ENCODE measurements at places on chromosomes 1 and 21.

- no peak for DNase-seq
Observed at GRCh38 chr1:222896630-222897526, 82.0 kb downstream of the DISP1 start.

GRCh38 chr1:227125929-227126545, 185.9 kb downstream of the COQ8A start:
- DNase-seq, result no peak

GRCh38 chr1:171769171-171769570, 12.3 kb upstream of the METTL13 start:
- no peak for DNase-seq

GRCh38 chr1:145720556-145720877, 1.2 kb downstream of the CD160 start:
- no peak for DNase-seq

- DNase-seq, result no peak
Observed at GRCh38 chr1:203150511-203151297, 23.2 kb downstream of the ADORA1 start.

DNA sequence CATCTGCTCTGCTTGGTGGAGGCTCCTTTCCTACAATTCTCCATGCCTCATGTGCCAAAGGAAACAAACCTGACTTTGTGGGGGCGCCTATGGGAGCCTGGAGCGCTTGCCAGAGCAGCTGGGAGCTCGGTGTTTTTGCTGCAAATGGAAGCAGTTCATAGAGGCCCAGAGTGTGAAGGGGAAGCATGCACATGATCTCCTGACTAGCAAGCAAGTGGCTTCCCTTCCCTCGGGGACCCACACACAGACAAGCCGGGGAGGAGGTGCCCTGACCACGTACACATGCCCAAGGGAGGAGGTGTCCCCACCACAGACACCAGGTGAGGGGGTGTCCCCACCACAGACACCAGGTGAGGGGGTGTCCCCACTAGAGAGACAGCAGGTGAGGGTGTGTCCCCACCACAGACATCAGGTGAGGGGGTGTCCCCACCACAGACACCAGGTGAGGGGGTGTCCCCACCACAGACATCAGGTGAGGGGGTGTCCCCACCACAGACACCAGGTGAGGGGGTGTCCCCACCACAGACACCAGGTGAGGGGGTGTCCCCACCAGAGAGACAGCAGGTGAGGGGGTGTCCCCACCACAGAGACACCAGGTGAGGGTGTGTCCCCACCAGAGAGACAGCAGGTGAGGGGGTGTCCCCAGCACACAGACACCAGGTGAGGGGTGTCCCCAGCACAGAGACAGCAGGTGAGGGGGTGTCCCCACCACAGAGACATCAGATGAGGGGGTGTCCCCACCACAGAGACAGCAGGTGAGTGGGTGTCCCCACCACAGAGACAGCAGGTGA, 106.8 kb downstream of the CRYAA start:
- no peak for DNase-seq

DNA sequence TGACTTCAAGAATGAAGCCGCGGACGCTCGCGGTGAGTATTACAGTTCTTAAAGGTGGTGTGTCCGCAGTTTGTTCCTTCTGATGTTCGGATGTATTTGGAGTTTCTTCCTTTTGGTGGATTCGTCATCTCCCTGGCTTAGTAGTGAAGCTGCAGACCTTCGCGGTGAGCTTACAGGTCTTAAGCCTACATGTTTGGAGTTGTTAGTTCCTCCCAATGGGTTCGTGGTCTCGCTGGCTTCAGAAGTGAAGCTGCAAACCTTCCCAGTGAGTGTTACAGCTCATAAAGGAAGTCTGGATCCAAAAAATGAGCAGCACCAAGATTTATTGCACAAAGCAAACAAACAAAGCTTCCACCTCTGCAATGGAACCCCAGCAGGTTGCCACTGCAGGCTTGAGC, 14.7 kb downstream of the LDLRAD1 start:
- DNase-seq, result no peak

- peak; percentile 3 for DNase-seq
Observed at GRCh38 chr1:158248118-158248517, 6.1 kb upstream of the CD1A start.

Measured in stimulated activated CD4-positive, alpha-beta T cell treated with anti-CD3 and anti-CD28 coated beads, Interleukin-12 subunit alpha, Interleukin-12 subunit beta, amount 100 ng/mL, for 24 hours (primary cell).